ENCODE measurements at places on chromosomes 7 and 10.

- no peak for DNase-seq
Measured at GRCh38 chr7:8382004-8382730, 51.2 kb upstream of the NXPH1 start.

GRCh38 chr7:6170571-6171531 lies 101.6 kb downstream of the CYTH3 start:
- no peak for DNase-seq

GRCh38 chr7:142134909-142135308 lies 23.4 kb downstream of the MGAM2 start:
- no peak for DNase-seq

DNA sequence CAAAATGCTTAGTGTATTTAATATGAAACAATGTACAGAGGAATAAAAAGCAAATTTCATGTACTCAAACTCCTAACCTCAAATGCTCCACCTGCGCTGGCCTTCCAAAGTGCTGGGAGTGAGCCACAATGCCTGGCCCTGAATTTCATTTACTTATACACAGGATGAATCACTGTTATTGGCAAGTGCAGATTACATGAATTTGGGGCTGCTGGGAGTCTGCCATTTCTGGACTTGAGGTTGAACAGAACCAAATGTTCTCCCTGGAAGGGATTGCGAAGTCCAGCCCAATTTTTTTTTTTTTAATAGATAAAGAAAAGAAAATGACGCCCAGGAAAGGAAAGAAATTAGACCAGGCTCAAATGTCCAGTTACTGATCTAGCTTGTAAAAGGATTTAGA lies 6.8 kb upstream of the CSTF2T start:
- DNase-seq, result no peak

- peak; percentile 10 for DNase-seq
Measured at GRCh38 chr10:75926763-75927162, 495.3 kb downstream of the LRMDA start.

DNA sequence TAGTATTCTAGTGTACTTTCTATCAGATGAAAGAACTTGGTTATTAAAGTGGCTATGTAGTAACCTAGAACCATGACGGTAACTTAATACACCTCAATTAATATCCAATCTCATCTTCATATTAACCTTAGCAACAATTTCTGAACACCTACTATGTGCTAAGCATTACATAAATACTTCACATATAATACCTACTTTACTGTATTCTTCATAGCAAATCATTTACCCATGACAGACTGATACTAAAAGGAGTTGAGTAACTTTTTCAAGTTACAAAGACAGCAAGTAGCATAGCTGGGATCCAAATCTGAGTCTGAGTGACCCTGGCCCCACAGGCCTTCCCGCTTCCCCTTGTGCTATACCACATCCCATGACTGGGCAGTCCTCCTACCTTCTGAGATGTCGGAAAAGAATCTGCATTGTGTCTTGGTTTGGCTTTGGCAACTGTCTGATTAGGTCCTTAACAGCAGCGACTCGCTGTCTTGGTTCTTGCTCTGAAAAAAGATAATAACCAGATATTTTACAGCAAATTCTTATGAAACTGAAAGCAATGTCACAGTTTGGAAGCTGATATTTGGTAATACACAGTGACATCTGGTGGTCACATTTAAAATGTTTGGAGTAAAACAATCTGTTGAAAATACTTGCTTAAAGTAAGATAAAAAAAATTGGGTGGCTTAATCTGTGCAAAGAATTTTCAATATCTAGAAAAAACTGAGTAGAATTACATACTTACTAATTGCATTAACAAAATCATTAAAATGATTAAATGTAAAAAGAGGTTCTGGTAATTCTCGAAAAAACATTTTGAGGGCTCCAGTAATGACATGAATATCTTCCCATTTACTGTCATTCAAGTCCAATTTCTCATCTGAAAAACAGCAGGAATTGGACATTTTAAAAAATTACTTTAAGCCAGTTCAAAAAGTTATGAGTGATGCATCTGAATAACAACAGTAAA lies 120.1 kb downstream of the ARHGAP12 start:
- peak; percentile 30 for DNase-seq

- DNase-seq, result no peak
Measured at GRCh38 chr7:125563557-125563956, 633.9 kb upstream of the POT1 start.

- DNase-seq, result no peak
Measured at GRCh38 chr10:97138846-97139245, 46.9 kb downstream of the SLIT1 start.

- no peak for DNase-seq
Measured at GRCh38 chr7:117193564-117193963, 129.3 kb downstream of the WNT2 start.

DNA sequence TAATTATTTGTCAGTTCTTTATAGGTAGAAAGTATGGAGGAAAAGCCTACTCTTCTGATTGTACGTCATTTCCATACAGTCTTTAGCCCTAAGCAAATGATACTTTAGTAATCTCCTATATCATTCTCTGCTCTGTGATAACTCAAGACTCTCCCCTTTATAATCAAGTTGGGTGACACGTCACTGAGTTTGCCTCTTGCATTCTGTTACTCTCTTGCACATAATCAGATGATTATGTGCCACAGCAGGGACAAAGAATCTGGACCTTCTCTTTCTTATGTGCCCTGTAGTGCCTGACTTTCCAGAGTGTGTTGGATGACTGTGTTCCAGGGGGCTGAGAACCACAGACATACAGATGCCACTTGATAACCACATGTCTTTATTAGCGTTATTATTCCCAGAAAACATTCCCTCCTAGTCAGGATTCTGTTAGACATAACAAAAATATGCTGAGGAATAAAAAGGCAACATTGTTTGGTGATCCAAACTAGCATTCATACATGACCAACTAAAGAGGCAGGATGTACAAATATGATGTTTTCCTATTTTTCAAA lies 116.4 kb upstream of the HGF start:
- DNase-seq, result no peak

- no peak for DNase-seq
Measured at GRCh38 chr10:558364-558763, 131.1 kb downstream of the DIP2C start.

- DNase-seq, result no peak
Measured at GRCh38 chr7:50339990-50340500, 35.5 kb downstream of the IKZF1 start.

GRCh38 chr7:132117181-132117580 lies 459.1 kb downstream of the PLXNA4 start:
- no peak for DNase-seq

GRCh38 chr7:95092324-95092723 lies 184.9 kb downstream of the PPP1R9A start:
- DNase-seq, result no peak

- no peak for DNase-seq
Measured at GRCh38 chr7:69827558-69827957, 229.3 kb downstream of the AUTS2 start.

GRCh38 chr7:35252612-35253459 lies 1.1 kb downstream of the TBX20 start:
- no peak for DNase-seq

DNA sequence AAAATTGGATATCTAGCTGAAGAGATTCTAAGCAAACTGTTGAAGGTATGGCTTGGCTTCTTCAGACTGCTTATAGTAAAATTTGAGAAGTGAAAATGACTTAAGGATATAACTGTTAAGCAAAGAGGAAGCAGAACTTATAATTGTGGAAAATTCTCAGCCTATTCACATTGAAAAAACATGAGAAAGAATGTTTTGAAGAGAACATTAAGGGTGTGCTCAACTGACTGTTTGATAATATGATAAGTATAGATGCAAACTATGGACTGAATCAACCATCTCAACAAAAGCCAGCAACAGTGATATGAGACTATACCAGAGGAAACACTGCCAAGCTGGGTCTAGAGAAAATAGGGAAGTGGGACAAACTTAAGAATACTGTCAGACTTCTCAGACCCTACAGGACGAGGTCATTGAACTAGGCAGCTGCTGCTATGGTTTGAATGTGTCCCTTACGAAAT lies 133.1 kb upstream of the PPP1R3A start:
- DNase-seq, result no peak

- no peak for DNase-seq
Measured at GRCh38 chr10:3487228-3487627, 297.8 kb downstream of the KLF6 start.

DNA sequence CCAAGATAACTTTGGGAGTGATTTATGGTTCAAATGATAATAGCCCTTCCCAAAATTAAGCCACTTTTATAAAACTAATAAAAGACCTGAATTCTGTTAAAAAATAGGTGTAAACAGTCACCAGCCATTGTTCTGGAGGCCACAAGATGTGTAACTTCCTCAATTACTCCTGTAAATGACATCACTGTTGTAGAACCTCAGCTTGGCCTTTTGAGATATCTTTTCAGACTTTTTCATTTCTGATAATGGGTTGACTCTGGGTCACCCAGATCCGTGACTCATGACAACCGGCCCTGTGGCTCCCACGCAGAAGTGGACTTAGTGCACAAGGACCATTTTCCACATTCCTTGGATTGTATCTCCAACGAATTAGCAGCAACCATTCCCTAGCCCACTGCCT lies 106.6 kb downstream of the DKK1 start:
- DNase-seq, result peak; percentile 24

- no peak for DNase-seq
Measured at GRCh38 chr10:131271966-131272365, 39.6 kb downstream of the TCERG1L start.

DNA sequence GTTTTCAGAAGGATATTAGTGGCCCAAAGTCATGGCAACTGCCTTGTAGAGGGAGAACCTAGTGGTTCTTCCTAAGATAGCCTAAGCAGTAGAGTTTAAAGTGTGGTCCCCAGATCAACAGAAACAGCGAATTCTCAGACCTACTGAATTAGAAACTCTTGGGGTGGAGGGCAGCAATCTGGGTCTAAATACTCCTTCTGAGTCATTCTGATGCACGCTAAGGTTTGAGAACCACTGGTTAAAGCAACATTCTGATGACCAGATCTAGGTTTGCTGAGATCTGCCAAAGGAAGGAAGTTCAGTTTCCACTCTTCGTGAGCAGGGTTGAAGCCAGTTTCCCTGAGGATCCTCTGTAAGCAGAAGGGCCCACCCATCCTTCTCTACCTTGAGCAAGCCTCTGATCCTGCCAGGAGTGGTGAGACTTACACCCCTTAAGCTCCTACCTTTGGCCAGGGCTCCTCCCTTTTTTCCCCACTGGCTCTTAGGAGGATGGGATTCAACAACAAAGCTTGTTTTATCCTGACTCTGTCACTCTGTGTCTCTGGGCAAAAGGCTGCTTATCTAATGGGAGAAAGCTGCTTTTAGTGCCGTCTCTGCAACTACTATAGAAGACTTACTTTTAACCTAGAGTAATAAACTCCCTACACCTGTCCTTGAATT lies 26.8 kb upstream of the TRUB1 start:
- DNase-seq, result no peak

DNA sequence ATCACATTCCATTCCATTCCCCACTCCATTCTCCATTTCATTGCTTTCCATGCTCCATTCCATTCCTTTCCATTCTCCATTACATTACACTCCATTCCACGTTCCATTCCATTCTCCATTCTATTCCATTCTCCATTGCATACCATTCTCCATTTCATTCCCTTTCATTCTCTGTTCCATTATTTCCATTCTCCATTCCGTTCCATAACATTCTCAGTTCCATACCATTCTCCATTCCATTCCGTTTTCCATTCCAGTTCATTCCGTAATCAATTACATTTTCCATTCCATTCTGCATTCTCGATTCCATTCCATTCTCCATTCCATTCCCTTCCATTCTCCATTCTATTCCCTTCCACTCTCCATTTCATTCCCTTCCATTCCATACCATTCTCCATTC lies 86.4 kb downstream of the NSUN6 start:
- DNase-seq, result no peak

- DNase-seq, result no peak
Measured at GRCh38 chr10:117899181-117899683, 147.5 kb downstream of the RAB11FIP2 start.

DNA sequence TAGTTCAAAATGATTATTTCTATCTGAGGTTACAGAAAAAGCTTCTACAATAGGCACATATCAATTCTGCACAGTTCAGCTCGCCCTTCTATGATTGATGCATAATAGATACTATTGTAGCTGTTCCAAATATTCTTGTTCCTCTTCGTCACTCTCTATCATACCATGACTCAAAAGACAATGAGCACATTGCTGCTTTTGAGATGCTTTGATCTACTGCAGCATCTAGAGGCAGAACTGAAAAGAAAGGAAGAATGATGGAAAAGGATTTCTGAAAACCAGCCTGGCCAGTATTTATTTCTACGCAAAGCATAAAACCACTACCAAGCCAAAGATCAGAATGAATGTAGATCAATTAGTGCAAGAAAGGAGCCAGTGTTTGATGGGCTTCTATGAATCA lies 59.3 kb upstream of the PLXDC2 start:
- DNase-seq, result no peak

Data from LoVo (cell line).